ENCODE measurements at places on chromosomes 6 and 20.

DNA sequence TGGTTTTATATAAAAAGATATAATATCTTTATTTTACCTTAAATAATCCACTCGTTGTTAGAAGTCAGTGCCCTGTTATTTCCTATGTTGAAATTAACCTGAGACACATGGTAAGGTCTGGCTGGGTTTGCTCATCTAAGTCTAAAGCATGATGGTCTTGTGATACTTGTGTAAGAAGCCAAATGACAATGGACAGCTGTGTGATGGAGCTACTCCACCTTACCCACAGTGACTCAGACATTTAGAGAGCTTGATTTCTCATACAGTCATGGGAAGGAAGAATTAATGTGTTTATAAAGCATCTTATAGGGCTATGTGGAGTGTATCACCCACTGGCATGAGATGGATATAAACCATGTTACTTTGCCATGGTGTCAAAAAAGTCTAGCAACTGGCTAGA is 11.7 kb downstream of the CTCFL start:
- no peak for DNase-seq

DNA sequence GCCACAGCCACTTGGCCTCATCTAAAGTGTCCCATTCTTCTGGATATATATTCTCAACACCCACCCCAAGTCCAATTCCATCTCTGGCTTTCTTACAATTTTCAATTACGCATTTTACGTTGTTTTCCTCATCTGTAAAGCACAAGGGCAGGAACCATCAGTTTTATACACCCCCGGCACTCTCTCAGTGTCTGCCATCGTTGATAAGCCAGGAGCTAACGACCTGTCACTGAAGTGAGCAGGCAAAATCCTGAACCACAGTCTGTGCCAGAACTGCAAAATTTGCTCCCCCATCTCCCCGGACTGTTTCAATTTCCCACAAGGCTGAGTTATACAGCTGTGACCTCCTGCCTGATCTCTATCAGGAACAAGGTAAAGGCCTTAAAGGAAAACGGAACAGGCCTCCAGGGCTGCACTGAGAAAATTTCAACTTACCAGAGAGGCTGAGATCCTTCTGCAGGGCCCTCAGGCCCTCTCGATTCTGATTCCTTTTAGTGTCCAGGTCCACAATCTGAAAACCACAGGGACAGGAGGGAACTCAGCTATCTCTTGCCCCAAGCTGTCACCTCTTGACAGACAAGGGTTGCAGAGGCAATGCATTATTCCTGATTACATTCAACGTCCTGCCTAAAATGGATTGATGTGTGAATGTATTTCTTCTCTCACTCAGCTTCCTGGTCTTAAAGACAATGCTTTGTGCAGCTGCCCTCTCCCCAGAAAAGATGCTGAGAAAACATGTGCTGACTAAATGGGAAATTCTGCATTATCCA is 1.8 kb downstream of the PDRG1 start:
- no peak for DNase-seq

DNA sequence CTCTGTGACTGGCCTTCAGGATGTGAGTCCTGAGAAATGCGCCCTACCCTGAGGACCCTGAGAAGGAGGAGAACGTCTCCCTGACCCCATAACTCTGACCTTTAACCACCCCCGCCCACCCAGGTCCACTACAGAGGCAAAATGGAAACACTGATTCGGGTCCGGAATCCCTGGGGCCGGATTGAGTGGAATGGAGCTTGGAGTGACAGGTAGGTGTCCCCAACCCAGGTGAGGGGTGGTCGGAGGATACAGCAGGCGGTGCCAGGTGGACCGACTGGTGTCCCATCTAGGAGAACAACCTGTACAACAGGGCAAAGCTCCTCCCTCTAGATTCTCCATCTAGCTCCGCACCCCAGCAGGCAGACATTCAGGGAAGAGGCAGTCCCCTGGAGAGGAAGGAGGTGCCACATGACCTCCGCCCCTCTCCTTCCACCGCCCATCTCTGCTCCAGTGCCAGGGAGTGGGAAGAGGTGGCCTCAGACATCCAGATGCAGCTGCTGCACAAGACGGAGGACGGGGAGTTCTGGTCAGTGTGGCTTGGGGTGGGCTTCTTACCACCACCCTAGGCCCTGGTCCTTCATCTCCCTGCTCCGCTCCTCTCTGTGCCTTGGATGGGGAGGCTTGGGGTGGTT is 17.6 kb downstream of the CAPN11 start:
- DNase-seq = no peak

DNA sequence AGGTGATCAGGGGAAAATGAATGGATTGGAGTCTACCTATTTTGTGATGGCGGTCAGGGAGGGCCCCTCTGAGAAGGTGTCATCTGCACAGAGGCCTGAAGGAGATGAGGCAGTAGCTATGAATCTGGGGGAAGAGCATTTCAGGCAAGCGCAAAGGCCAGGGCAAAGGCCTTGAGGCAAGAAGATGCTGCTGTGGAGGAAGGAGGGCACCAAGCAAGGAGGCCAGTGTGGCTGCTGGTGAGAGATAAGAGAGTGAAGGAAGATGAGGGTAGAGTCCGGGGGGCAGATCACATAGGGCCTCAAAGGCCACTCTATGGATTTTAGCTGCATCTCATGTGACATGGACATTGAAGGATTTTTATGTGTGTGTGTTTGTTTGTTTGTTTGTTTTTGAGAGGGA is 20.6 kb upstream of the CSNK2A1 start:
- DNase-seq = no peak

DNA sequence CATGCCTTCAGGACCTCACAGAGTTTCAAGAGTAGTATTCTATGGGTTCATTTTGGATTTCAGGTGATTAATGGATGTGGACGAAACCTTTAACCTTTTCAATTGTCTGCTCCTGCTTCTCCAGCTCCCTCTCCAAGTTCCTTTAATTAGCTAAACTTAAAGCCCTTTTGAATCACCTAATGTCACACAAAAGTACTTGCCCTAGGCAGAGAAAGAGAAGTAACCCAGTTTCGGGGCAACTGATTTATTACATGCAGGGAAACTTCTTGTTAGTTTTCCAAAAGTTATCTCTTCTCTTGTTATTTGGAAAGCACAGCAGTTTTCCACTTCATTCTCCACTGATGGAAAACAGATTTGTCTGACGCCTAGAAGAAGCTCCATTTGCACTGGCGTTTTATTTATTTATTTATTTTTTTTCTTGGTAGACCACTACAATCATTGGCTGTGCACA is 407.7 kb upstream of the JARID2 start:
- DNase-seq = no peak

GRCh38 chr6:160015778-160016684 is 47.1 kb downstream of the IGF2R start:
- DNase-seq = no peak

GRCh38 chr20:54897787-54898186 is 422.4 kb downstream of the DOK5 start:
- no peak for DNase-seq

GRCh38 chr6:15544321-15544900 is 118.4 kb downstream of the DTNBP1 start:
- DNase-seq = no peak

DNA sequence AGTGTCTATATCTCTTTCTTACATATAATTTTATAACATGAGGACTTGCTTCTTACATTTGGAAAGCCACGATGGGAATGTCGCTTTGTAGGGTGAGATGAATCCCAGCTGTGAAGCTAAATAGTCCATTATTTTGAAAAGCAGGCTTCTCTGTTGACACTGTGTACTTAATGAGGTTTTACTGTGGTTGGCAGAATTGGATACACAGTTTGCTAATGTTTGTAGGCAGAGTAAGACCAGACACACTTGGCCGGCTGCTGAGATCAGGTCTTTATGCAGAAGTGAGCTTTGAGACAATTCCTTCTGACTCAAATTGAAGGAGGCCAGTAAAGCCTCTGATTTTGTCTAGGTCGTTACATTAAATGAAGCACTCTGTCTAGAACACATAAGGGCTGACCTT is 93.0 kb downstream of the NDUFAF5 start:
- no peak for DNase-seq

DNA sequence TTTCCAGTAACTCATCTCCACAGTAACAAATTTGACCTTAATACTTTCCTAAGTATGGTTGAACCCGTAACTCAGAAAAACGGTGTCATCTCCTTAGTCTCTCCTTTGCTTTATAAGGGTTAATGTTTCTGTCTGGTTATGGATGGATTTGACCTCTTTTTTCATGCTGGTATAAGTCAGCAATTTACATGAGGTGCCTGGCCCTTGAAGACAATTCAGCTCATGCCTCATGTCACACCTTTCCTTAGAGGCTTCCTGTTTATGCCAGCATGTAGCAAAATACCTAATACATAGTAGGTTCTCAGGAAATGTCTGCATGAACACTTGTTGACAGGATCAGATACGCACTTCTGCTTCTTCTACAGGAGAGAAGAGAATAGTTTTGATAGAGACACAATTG is 37.7 kb upstream of the C20orf144 start:
- DNase-seq = no peak

DNA sequence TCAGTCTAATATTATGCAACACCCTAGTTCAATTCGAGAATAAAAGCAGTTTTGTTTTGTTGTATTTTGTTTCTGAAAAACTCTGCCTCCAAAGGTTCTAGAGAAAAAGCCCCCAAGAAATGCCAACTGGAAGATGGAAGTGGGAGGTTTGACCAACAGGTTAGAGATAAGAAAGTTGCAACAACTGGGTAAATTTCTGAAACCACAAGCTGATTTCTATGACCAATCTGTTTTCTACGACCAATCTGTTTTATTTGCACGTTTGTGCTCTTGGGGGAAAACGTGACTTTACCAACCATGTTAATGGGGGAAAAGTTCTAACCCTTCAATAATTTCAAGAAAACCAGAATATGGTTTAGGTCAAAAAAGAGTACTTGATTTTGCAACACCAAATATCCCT is 173.2 kb downstream of the PDE7B start:
- no peak for DNase-seq

DNA sequence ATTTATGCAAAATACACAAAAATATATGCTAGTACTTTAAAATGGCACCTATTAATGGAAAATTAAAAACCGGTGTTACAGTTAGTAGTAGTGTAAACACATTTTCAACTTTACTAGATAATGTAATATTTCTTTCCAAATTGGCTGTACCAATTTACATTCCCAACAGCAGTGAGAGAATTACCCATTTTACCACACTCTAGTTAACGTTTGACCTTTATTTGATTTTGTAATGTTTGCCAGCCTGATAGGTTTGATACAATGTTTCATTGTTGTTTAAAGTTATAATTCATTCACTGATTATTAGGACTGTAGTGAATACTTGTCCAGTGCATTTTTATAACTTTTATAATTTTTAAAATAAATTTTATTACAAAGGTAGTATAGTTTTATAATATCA is 182.1 kb downstream of the EYA4 start:
- no peak for DNase-seq

- no peak for DNase-seq
Observed at GRCh38 chr6:106167096-106167814, 81.1 kb downstream of the PRDM1 start.

- no peak for DNase-seq
Observed at GRCh38 chr6:4599924-4600323, 176.3 kb upstream of the CDYL start.

DNA sequence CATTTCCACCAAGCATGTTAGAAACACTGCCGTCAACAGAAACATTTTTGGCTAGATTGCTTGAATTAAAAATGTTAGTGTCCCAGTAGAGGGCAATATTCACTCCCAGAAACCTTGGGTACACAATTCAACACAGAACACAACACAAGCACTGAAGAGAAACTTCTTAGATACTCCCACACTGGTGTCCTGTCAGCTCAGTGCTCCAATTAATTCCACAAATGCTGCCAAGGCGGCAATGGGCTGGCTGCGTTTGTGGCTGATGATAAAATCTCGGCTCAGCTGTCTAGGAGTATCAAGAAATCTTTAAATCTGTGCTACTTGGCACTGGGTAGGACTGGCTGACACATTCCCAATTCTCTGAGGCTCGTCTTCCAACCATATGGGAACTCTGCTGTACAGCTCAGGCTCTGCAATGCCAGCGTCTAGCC is 39.3 kb downstream of the BEND3 start:
- no peak for DNase-seq

DNA sequence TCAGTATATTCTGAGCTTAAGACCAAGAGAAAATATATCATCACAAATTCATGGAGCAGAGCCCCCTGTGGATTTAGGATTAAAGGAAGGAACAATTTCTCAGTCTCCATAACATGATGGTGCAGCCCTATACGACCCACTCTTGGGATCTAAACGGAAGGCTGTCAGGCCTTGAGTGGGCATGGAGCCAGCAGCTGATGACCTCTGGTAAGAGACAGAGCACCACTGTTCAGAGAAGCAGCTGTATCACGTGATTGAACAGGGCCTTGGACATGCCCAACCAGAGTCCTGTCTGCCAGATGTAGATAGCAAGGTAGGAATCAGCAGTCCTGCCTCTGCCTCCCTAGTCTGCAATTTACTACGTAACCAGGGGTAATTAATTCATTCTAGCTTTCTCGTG is 259.4 kb upstream of the POU3F2 start:
- DNase-seq = no peak

DNA sequence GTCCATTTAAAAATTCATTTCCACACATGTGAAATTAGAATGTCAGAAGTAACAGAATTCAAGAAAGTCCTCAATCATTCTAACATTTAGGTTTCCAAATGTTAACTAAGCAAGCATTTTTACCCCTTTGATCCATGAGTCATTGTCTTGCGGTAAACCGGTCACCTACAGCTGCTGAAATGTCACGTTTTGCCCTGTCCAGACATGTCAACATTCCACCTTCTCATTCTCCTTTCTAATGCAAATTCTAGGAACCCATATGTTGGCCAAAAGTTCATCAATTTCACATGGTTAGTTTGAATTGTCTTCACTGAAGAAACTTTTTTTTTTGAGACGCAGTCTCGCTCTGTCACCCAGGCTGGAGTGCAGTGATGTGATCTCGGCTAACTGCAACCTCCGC is 117.2 kb downstream of the IPCEF1 start:
- DNase-seq = no peak

DNA sequence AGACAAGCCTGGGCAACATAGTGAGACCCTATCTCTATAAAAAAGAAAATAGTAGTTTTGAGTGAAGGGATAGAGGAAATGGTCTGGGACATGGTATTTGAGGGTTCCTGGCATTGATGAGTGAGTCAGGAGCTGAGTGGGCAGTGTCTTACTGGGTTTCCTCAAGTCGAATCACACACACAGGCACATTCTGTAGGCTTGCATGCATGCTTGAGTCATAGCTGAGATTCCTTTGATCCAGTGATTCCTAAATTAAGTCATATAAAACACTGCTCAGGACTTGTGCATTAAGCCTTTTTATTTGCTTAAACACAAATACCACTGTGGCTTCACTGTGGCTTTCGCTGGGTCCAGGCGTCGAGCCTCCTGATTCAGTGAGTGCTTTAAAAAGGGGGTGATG is 71.8 kb upstream of the TMEM181 start:
- DNase-seq = no peak

GRCh38 chr6:156348424-156348823 is 428.8 kb upstream of the ARID1B start:
- DNase-seq = no peak

GRCh38 chr20:53176134-53176533 is 204.0 kb downstream of the TSHZ2 start:
- no peak for DNase-seq

DNA sequence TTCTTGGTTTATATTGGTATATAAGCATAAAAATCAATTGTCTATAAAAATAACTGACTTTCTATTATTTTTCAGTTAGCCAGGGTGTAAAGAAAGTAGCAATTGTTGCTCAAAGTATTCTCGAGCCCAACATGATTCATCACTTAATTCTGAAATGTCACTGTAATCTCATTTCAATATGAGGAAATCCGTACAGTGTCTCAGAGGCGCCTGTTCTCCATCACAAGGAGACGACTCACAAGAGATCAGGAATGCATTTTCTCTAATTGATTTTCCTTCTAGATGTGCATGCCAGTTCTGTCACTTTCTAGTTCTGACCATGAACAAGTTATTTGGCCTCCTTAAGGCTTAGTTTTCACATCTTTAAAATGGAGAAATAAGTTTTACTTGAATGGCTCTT is 753.1 kb downstream of the MAFB start:
- no peak for DNase-seq

Measured in cortex of kidney (tissue), 1 donor.